ENCODE measurements at places on chromosomes 2 and 18. TPM values are rescaled to one million over a fixed set of nuclear protein-coding genes. Genes with fewer than 3 reads are reported as not detected.

The KANSL1L gene
- total RNA-seq = 33.5 TPM

GRCh38 chr18:62521593-62521992 lies 1.2 kb upstream of the ZCCHC2 start:
- ATAC-seq = no peak

- ATAC-seq = no peak
Observed at GRCh38 chr18:49011291-49011746, 60.6 kb upstream of the SMAD7 start.

DNA sequence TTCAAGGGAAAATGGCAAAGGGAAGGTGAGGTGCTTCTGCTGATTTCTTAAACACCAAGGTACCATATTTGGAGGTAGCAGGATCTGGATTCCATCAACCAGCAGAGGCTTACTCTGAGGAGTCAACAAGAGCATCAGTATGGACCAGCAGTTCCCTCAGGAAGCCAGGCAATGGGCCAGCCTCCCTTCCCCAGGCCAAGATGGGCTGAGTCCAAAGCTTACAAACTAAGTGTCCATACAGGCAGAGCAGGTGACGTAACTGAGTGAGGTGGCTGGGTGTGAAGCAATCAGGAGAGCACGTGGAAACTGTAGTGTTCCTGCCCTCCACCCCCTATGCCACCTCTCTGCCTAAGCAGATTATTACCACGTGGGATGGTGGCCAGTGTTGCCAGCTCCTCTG lies 134.2 kb upstream of the HNRNPA3 start:
- ATAC-seq = peak; percentile 48

- ATAC-seq = no peak
Observed at GRCh38 chr18:8707556-8708300, 2.4 kb downstream of the MTCL1 start.

GRCh38 chr18:76376668-76377358 lies 118.2 kb downstream of the ZNF516 start:
- no peak for ATAC-seq
